Stimulated activated CD4-positive, alpha-beta T cell treated with anti-CD3 and anti-CD28 coated beads, Interleukin-4, amount 100 ng/mL, for 48 hours (primary cell): ENCODE measurements at places on chromosomes 1 and 21.

GRCh38 chr1:33986390-33987095 lies 122.7 kb downstream of the HMGB4 start:
- DNase-seq, result no peak

- no peak for DNase-seq
These were observed 77.0 kb upstream of the IFFO2 start for GRCh38 chr1:19033515-19033839.

DNA sequence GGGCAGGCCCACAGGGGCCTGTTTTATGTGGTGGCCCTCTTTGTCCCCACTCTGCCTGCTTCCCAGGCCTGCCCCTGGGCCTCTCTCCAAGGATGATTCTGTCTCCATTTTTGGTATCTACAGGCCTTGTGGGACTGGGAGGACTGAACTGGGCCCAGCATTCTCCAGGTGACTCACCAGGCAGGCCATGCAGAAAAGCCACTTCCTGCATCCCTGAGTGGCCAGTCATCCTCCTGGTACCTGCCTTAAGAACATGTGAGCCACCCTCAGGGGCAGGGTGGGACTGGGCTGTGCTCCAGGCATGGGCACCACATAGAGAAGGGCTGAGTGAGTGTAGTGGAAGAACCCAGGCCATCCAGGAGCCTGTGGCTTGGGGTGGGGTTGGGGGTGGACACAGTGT lies 20.0 kb upstream of the BCAR3 start:
- DNase-seq, result no peak

GRCh38 chr1:109781806-109782205 lies 18.1 kb upstream of the EPS8L3 start:
- no peak for DNase-seq

GRCh38 chr1:108521990-108522393 lies 37.9 kb upstream of the EEIG2 start:
- DNase-seq, result no peak

GRCh38 chr1:6911974-6912373 lies 126.7 kb downstream of the CAMTA1 start:
- DNase-seq, result no peak
